Stimulated activated CD4-positive, alpha-beta T cell treated with anti-CD3 and anti-CD28 coated beads, Interleukin-1b, Interleukin-23, amount 100 ng/mL, for 4 hours (primary cell): ENCODE measurements at places on chromosomes 12 and 14.

- DNase-seq: no peak
Measured at GRCh38 chr14:64704743-64705380, 638 bp downstream of the PLEKHG3 start.

GRCh38 chr14:63276492-63277342, 42.0 kb downstream of the GPHB5 start:
- no peak for DNase-seq

- no peak for DNase-seq
Measured at GRCh38 chr12:79939728-79940310, 4.9 kb upstream of the PPP1R12A start.

DNA sequence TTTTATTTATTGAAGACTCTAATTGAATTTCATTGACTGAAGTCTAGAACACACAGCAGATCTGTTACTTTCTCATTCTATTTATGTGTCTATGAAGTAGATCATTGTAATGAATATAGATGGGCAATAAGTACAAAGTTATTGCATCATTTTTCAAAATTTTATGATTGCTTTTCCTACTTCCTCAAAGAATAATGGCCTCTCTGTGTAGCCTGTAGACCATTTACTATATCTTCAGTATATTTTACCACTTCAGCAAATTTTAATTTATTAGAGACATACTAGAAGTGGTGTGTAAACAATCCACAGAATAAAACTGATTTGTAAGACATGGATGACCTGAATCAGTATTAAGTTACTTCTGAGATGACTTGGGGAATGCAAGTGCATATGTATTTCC, 291.7 kb upstream of the FAR2 start:
- no peak for DNase-seq

GRCh38 chr12:138898-139534, 72.4 kb downstream of the IQSEC3 start:
- no peak for DNase-seq

DNA sequence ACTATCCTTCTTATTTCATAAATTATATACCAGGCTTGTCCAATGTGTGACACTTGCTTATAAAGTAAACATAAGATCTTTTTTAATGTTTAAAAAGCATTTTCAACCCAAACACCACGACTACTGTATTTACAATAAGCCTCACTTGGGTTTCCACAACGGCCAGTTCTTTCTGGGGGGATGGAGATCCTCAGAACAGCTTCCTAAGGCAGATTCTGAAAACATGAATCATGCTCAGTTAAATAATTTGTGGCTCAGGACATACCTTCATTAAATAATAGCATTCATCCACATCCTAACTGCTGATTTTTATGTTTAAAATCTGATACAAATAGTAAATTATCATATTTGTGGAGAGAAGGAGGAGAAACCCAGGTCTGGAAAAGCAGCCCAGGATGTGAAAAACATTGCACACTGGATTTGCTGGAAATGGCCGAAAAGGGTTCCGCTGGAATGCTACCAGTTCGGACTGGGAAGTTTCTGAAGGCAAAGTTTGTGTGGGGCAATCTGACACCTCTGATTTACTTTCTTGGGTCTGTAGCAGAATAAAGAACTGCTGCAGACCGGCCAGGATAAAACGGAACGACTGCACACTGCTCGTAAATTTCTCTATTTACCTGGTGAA, 597 bp downstream of the GLT8D2 start:
- DNase-seq: no peak

- no peak for DNase-seq
Measured at GRCh38 chr14:76836029-76836630, 9.9 kb downstream of the LRRC74A start.

GRCh38 chr14:50247245-50247644, 15.9 kb upstream of the SOS2 start:
- no peak for DNase-seq

DNA sequence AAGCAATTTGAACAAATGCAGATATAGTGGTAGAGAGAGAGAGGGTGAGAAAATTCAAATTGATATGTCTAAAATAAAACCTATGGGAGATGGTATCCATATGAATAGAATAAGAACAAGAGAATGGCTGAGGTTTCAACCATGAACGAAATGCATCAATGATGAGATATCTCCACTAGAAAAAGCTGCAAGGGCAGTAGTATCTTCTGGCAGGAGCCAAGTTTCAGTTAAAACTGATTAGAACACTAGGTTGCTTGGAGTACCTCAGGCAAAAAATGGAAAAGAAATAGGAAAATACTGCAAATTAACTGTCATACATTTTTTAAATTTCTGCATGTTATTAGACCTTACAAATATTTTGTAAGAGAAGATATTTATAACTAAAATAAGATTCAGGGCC, 151.3 kb downstream of the ANKS1B start:
- no peak for DNase-seq

DNA sequence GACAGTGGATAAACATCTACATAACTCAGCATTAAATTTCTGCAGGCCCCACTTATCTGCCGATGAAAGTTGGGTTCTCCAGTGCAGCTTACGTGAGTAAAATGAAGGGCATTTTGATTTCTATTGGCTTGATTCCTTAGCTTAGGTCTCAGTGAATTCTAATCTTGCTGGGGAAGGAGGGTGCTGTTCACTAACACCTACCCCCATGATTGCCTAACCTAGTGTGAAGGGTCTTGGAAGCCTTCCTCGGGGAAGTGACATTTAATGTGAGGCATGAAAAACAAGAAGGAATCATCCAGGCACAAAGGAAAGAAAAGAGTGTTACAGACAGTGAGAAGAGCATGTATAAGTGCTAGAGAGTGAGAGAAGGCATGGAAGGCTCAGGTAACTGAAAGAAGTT, 81.0 kb downstream of the DAAM1 start:
- DNase-seq: no peak

DNA sequence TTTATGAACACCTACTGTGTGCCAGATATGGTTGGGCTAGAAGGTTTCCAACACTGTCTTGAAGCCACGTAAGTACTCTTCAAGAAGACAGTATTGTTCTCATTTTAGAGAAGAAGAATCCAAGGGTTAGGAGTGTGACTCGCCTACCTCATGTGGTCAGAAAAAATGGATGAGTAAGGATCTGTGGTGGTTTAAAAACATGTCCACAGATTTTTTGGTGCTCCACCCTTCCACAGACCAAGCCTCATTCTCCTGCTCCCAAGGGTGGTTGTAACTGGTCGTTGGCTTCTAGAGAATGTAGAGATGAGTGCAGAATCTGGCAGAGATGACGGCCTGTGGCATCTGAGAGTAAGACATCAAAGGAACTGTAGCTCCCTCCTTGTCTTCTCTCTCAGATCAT, 30.3 kb upstream of the TTC7B start:
- DNase-seq: no peak

- DNase-seq: no peak
Measured at GRCh38 chr14:62768753-62769152, 276.5 kb downstream of the KCNH5 start.

- no peak for DNase-seq
Measured at GRCh38 chr12:100168562-100168961, 25.9 kb upstream of the BLTP3B start.
